Stimulated activated CD4-positive, alpha-beta T cell treated with anti-CD3 and anti-CD28 coated beads, Interleukin-1b, Interleukin-23, amount 100 ng/mL, for 24 hours (primary cell): ENCODE measurements at places on chromosomes 1 and 21.

GRCh38 chr1:71210718-71211117 is 129.9 kb upstream of the ZRANB2 start:
- DNase-seq = no peak

DNA sequence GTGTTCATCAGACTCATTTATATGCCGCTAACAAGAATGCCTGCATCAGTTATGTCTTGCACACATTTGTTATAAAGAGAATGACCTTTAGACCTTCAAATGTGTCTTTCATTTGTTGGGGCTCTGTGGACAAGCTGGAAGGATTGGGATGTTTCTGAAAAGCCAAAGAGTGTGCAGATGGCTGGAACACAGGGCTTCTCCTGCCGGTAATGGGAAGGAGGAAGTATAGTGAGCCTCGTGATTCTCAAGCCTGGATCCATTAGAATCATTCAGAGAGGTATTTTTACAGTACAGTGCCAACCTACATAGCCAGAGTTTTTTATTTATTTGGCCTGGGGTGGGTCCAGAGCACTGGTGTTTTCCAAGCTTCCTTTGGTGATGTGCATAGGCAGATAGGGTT is 40.6 kb upstream of the ATP1A1 start:
- no peak for DNase-seq

DNA sequence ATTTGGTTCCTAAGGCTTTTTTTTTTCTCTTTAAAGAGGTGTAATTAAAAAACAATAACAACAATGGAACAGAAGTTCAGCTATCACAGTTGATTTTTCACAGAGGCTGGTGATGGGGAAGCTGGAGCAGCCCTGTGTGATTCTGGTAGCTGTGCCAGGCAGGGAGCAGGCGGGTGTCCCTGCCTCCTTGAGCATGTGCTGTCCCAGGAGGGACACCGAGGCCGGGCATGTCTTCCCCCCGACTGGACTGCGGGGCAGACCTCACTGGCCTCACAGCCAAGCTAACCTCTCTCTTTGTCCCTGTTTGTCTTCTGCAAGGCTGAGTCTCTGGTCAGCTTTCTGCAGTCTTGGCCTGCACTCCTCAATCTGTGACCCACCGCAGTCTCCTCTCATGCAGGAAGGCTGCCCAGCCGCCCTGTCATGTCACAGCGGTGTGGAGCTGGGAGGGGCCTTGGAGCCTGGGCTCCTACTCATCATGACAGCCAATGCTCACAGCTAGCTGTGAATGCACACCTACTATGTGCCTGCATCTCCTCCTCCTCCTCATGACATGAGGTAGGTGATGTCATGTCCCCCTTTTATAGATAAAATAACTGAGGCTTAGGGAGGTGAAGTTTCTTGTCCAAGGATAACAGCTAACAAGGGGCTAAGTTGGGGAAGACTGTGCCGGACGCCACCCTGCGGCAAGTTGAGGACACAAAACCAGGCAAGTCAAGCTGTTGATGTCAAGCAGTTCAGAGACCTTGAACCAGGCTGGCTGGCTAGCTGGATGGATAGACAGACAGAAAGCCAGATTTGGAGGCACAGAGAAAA is 10.3 kb upstream of the ACTL8 start:
- DNase-seq = no peak

- no peak for DNase-seq
These were observed 14.7 kb upstream of the SLC19A1 start for GRCh38 chr21:45556645-45557615.

- DNase-seq = no peak
These were observed 101.1 kb downstream of the PRKAB2 start for GRCh38 chr1:147071142-147071541.

- DNase-seq = no peak
These were observed 13.4 kb downstream of the ATF3 start for GRCh38 chr1:212621949-212622305.

GRCh38 chr1:117638759-117639158 is 32.9 kb downstream of the TENT5C start:
- DNase-seq = no peak

GRCh38 chr1:205344066-205344928 is 12.4 kb downstream of the KLHDC8A start:
- no peak for DNase-seq

DNA sequence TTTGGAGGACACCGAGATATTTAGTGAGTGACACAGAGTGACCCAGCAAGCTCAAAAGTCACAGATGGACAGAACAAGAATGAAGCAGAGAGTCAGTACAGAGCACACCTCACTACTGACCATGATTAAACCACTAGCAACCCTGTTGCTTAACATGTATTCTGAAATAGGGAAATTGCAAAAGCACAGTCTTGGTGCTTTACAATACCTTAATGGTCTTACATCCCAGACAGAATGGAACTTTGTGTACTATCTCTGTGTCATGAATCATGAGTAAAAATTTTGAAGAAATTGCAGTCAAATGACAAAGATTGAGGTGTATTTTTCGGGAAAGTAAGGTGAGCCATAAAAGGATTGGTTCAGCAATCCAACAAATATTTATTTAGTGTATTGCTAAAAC is 2.7 kb upstream of the SAMSN1 start:
- no peak for DNase-seq

- DNase-seq = no peak
These were observed 3.6 kb upstream of the RSPH1 start for GRCh38 chr21:42499444-42500112.

DNA sequence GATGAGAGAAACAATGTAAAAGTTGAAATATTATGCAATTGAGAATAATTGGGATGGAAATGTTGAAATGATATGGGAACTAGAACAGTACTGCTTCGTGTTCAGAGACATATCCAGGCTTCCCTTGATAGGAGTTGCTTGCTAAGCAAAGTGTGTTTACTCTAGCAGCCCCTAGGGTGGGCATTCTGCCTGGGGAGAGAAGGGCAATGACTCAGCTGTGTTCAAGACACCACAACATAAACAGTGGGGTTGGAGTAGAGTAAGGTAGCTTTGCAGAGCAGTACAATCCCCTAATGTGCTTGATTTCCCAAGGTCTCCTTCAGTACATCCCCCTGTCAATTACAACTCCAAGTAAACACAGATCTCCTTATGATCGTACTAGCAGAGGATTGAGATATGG is 4.8 kb upstream of the PCNX2 start:
- no peak for DNase-seq

GRCh38 chr1:168987923-168988322 is 118.6 kb upstream of the ATP1B1 start:
- DNase-seq = no peak
